ENCODE measurements at places on chromosomes 13 and 19.

GRCh38 chr19:48351341-48351752 lies 12.4 kb downstream of the TMEM143 start:
- DNase-seq, result peak; percentile 70

DNA sequence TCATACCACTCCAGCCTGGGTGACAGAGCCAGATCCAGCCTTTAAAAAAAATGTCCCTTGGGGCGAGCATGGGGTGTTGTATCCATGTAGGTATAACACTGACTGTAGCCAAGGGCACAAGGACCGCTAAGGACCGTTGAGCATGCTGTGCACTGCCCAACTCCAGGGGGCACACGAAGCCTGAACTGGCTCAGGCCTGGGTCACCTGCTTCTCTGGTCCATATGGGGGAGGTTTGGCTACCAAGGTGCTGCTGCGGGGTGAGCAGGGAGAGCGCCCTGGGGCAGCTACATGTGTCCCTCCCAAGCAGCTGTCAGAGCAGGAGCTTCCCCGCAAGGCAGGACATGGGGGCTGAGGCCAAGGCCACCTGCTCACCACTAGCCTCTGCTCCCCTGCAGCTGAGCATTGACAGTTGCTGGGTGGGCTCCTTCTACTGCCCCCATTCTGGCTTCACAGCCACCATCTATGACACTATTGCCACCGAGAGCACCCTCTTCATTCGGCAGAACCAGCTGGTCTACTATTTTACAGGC lies 16.3 kb downstream of the CATSPERG start:
- no peak for DNase-seq

- no peak for DNase-seq
Measured at GRCh38 chr13:51101636-51102235, 9.3 kb downstream of the C13orf42 start.

GRCh38 chr19:47445937-47446402 lies 25.7 kb downstream of the SLC8A2 start:
- DNase-seq, result no peak

- DNase-seq, result no peak
Measured at GRCh38 chr13:71864094-71864985, 2.7 kb downstream of the DACH1 start.

- peak; percentile 43 for DNase-seq
Measured at GRCh38 chr13:37485756-37486155, 112.8 kb downstream of the POSTN start.

- DNase-seq, result no peak
Measured at GRCh38 chr13:46753137-46753536, 43.8 kb downstream of the ESD start.

GRCh38 chr13:65965501-65965900 lies 1264.6 kb downstream of the PCDH9 start:
- DNase-seq, result peak; percentile 75

GRCh38 chr13:95250961-95251360 lies 50.3 kb downstream of the ABCC4 start:
- no peak for DNase-seq

GRCh38 chr19:50465986-50466705 lies 10.2 kb upstream of the EMC10 start:
- DNase-seq, result no peak

- no peak for DNase-seq
Measured at GRCh38 chr13:25490236-25490635, 118.5 kb downstream of the ATP8A2 start.

- no peak for DNase-seq
Measured at GRCh38 chr19:364496-365287, 20.1 kb upstream of the MIER2 start.

DNA sequence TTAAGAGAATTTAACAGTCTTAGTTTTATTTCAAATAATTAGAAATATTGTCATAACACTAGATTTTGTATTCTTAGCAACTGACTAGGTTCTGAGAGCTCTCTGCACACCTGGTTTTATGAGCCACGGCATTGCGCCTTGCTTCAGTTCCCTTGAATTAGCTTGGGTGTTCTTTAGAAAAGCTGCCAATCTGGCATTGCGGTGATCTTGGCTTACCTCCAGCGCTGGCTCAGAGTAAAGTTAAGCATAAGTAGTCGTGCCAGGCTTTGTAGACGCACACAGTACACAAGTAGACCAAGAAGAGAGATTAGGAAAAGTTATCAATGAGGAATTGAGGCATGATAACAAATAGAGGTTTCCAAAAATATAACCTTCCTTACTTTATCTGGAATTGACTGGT lies 45.7 kb downstream of the TPP2 start:
- DNase-seq, result no peak

GRCh38 chr13:38045278-38046048 lies 175.9 kb upstream of the TRPC4 start:
- peak; percentile 79 for DNase-seq

DNA sequence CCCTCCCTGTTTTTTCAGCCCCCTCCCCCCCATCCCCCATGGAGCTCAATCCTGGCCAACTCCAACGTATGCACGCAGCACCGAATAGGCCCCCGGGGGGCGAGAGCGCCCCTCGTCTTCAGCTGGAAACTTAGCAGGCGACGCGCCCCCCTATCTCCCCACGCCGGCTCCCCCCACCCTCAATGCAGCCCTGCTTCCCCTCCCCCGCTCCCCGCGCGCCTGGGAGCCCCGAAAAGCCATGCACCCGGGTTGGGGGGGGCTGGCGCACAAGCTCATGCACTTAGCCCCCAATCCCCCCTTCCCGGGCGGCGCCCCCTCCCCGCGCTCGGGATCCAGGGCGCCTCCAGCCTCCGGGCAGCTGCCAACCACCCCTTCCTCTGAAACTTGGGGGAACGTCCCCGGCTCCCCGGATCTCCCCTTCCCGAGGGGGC lies 508 bp downstream of the ZBTB7A start:
- DNase-seq, result no peak

DNA sequence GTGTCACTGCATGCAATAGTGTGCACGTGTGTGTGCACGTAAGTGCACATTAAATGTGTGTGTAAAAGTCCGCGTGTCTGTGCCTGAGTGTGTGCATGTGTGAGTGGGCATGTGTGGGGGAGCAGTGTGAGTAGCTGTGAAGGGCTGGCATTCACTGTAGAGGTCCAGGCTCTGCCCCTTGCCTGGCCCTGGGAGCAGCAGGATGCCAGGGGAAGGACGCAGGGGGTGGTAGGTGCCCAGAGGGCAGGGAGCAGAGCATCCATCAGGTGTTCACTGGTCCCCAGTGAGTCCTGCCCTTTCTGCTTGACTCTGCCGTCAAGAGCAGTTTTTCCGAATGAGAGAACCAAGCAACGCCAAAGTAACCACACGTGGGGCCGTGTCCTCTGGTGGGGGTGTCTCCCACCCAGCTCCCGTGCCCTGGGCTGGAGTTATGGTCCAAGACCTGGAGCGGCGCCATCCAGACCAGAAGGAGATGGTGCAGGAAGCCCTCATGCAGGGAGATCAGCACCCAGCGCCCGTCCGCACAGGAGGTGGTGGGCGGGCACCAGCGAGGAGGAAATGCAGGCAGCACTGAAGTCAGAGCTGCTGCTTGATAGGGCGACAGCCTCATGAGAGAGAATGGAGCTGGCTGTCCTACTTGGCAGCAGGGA lies 68.5 kb downstream of the TEX29 start:
- DNase-seq, result no peak

DNA sequence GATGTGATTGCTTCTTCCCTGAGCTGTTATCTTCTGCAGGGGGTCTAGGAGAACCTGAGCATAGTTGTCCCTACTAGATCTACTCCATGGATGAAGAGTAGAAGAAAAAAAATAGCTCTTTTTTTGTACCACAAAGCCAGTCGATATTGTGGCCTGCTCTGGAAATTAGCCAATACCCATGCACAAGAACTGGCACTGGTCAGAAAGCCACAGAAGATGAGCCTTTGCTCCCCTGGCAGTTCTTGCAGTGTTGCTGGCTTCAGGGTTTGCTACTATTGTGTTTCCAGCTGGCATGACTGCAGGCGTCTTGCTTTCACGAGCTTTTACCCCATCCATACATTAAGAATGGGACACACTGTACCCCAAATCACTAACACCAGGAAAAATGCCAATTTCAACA lies 547.7 kb upstream of the KLF12 start:
- no peak for DNase-seq

- peak; percentile 40 for DNase-seq
Measured at GRCh38 chr19:37932985-37933936, 26.3 kb downstream of the SIPA1L3 start.

DNA sequence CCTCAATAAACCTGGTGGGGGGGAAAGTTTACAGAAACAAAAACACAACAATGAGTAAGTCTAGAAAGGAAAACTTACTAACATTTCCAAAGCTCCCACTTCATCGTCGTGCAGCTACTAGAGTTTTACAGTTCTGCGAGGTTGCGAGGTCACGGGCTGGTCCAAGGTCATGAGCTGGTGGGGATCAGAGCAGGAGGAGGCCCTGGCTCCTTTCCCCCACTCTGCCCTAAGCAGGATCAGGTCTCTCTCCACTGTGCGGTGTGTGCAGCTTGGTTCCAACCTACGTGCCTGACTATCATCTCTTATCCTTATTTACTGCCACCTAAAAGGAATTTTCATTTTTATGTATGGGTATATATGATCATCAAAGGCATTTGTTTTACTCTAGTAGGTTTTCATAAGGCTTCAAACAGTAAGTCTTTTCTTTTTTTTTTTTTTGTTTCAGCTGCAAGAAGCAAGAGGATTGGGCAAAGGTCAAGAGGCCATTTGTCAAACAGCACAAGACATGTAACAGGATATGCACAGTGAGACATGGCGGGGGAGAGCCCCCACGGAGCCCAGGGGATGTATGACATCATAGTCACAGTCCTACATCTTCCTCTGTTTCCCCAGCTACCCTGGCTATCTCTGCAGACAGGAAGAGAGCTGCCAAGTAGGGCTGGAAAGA lies 76.6 kb upstream of the POMP start:
- DNase-seq, result peak; percentile 64

DNA sequence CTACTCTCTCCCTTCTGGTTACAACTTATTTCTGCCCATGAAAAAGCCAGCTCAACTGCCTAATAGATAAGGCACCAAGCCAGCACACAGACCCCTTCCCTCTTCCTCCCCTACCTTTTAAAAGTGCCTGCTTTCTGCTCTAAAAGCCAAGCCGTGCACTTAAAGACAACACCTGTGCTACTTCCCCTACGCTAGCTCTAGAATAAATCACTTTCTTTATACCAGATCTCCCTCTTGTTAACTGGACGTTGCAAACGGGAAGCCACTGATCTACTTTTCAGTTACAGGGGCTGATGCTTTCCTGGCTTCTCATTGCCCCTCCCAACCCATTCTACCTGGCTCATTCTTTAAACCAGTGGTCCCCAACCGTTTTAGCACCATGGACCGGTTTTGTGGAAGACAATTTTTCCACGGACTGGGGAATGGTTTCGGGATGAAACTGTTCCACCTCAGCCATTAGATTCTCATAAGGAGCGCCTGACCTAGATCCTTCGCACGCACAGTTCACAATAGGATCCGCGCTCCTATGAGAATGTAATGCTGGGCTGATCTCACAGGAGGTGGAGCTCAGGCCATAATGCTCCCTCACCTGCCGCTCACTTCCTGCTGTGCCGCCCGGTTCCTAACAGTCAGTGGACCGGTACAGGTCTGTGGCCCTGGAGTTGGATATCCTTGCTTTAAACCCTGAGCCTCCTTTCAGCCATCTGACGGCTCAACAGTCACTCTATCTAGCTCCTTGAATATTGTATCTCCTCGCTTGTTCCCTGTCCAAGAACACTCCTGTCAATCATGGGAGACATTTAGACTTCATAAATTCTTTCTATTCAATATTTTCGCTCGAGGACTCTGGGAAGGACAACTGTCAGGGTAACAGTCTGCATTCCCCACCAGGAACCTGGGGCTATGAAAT lies 841 bp upstream of the ZNF223 start:
- DNase-seq, result peak; percentile 7

- DNase-seq, result no peak
Measured at GRCh38 chr19:48632692-48633147, 4.5 kb downstream of the DBP start.

GRCh38 chr19:589693-590395 lies at the start of gene HCN2:
TSS of gene HCN2 (plus strand) at chr19:589881. CDS start at chr19:589946, 65 bp downstream.
- DNase-seq, result no peak

- no peak for DNase-seq
Measured at GRCh38 chr13:43425234-43425633, 361.5 kb downstream of the ENOX1 start.

DNA sequence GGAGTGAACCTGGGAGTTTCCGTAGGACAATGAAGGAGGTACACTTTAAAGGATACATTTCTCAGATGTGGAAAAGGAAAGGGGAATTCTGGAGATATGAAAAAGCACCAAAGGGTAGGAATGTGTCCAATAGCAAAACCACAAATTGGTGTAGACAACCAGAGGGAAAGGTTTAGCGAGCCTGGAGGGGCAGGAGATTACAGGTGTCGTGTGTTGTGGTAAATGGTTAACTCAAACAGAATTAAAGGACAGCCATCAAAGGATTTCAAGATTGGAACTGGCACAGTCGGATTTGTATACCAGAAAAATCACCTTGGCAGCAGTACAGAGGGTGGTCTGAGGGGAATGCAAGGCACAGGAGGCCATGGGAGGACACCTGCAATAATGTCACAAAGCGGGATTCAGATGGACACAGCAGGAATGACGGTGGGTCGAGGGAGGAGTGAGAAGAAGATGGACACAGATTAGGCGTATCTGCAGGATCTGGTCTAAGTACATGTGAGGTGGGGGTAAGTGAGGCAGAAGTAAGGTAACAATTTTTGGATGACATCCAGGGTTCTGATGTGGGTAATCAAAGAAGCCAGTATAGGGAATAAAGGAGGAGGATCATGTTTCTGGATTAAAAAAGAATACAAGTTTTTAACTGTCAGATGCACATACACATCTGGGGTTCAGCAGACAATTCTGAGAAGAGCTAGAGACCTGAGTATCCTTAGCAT lies 361.6 kb downstream of the KLF12 start:
- no peak for DNase-seq

GRCh38 chr13:112513761-112514160 lies 74.2 kb downstream of the TUBGCP3 start:
- no peak for DNase-seq

DNA sequence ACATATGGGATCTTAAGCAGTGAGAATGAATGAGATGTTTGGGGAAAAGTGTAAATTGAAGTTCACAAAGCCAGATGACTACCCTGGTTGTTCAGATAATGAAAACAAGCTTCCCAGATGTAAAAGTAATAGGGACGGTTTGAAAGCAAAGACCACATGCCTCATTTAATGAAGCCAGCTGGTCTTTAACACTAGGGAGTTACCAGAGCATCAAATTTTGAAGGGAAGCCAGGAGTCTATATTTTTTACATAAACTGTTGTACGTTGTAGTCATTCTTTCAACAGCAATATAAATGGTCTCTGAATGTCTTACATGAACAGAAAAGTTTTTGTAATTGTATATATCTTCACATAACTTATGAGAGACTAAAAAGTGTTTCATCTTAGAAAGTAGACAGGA lies 2604.5 kb upstream of the PCDH20 start:
- no peak for DNase-seq

GRCh38 chr13:112583592-112584277 lies 4.2 kb downstream of the TUBGCP3 start:
- no peak for DNase-seq

DNA sequence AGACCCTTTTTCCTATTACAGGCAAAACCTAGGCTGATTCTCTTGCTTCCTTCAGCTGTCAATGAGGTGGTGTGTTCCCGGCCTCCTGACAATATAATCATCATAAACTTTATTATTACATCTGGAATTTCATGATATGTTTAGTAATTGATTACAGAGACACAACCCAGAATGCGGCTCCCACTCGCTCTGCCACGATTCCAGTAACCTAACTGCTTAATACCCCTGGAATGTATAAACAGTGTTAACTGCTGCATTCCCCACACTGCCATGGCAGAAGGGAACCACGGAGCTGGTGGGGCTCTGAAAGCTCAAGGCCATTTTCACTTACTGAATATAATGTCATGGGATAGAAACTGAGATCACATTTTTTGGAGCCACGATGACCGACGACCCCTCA lies 17.1 kb downstream of the TSHZ3 start:
- peak; percentile 61 for DNase-seq

All from choroid plexus epithelial cell (primary cell).